ENCODE measurements at places on chromosomes 16 and 17.

DNA sequence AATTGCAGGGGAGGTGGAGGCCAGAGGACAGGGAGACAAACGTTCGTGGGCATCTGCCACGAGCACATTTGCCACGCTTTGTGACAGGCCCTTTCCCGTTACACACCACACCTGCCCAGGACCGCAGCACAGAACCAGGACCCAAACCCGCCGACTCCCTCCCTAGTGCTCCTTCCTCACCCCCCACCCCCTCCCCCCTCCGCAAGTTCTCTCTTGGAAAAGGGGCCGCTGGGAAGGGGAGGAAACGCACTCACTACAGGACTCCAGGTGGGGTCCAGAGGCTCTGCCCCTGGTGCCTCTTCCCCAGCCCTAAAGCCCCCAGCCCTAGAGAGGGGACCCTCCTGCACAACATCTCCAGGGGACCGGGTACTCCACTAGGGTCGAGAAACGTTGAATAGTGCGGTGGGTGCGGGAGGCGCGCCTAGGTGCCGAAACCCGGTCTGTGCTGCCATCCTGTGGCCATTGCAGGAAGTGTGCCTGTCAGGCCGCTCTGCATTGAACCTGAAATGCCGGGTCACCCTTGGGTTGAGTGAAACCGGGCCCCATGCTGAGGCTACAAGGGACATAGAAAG, 21.9 kb upstream of the EIF1 start:
- peak; percentile 77 for DNase-seq

GRCh38 chr17:79702034-79702433, 28.7 kb upstream of the ENPP7 start:
- no peak for DNase-seq

DNA sequence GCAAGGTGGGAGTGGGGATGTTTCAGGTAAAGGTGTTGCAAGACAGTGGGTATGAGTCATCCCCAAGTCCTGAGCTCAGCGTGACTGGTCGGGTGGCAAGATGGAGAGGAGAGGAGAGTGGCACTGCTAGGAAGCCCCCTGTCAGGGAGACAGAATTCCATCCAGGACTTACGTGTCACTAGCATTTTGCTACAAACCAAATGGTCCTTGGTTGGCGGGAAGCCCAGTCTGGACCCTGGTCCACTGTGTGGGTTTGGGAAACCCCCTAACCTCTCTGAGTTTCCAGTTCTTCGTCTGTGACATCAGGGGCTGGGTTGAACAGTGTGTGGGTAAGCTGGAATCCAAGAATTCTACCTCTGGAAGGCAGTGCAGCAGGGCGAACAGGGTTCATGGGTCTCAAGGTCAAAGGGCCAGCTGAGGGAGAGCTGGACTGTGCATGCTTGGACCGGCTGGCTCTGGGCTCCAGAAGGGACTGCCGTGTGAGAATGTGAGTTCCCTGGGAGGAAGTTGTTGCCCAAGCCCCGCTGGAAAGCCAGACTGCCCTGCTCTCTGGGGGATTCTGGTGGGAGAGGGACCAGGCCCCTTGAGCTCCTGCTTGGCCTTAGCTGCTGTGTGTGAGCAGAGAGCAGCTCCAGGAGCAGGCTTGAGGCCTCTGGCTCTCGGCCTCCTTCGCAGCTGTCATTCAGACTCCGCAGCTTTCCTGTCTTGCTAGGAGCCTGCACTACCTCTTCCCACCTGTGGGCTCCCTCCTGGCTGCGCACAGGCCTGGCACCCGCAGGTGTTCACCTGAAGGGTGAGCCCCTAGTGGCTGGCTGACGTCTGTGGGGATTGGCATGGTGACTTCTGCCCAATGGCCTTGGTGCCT, 84.6 kb downstream of the NT5M start:
- no peak for DNase-seq

GRCh38 chr16:55834049-55834448, 1.2 kb upstream of the CES1 start:
- no peak for DNase-seq

GRCh38 chr16:7271486-7271885, 61.2 kb upstream of the RBFOX1 start:
- no peak for DNase-seq

GRCh38 chr17:163514-164098, 17.8 kb downstream of the DOC2B start:
- DNase-seq: no peak

DNA sequence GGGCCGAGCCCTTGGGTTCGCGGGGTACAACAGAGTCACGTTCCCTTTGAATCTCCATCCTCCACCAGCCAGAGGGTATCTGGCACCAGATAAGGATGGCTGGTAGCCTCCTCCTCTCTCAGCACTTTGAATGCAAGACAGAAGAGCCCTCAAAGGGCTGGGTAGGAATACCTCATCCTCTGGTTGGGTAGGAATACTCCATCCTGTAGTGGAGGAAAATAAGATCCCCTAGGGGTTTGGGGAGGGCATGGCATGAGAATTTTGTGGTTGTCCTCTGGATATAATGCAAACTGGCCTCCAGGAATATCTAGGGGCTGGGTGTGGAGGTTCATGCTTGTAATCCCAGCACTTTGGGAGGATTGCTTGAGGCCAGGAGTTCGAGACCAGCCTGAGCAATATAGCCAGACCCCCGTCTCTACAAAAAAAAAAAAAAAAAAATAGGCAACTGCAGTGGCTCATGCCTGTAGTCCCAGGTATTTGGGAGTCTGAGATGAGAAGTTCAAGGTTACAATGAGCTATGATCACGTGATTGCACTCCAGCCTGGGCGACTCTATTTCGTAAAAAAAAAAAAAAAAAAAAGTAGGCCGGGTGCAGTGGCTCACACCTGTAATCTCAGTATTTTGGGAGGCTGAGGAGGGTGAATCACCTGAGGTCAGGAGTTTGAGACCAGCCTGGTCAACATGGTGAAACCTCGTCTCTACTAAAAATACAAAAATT, 2.7 kb downstream of the IGFBP4 start:
- no peak for DNase-seq

GRCh38 chr17:17313350-17313991, 10.3 kb downstream of the NT5M start:
- peak; percentile 33 for DNase-seq

- no peak for DNase-seq
These were observed 11.6 kb upstream of the NTN1 start for GRCh38 chr17:9009737-9010136.

DNA sequence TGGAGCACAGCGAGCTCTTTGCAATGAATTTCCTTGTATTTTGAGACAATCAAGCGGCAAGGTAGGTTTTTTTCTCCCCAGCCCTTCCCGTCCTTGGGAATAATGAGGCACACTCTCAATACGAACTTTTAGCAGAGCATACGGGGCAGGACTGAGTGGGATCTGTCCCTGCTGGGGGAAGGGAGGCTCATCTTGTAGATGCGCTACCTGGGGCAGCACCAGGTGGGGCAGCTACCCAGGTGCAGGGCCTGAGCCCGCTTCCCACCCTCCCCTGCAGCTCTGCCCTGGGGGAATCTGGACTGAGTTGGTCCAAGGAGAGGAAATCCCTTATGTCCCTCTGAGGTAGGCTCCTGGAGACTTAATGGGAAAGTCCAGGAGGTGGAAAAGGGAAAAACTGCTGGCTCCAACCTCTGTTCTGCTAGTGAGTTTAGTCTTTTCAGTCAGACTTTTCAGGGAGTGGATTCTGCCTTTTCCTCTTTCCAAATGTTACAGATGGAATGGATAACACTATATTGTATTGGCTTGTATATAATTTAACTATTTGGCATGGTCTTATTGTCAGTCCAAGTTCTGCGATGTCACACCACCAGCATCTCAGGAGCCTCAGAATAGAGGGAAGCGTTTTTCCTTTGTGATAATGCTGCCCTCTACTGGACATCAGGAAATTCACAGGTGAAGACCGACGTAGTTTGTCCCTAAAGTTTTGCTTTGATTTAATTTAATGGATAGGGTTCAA, 9.6 kb upstream of the CES1 start:
- no peak for DNase-seq

DNA sequence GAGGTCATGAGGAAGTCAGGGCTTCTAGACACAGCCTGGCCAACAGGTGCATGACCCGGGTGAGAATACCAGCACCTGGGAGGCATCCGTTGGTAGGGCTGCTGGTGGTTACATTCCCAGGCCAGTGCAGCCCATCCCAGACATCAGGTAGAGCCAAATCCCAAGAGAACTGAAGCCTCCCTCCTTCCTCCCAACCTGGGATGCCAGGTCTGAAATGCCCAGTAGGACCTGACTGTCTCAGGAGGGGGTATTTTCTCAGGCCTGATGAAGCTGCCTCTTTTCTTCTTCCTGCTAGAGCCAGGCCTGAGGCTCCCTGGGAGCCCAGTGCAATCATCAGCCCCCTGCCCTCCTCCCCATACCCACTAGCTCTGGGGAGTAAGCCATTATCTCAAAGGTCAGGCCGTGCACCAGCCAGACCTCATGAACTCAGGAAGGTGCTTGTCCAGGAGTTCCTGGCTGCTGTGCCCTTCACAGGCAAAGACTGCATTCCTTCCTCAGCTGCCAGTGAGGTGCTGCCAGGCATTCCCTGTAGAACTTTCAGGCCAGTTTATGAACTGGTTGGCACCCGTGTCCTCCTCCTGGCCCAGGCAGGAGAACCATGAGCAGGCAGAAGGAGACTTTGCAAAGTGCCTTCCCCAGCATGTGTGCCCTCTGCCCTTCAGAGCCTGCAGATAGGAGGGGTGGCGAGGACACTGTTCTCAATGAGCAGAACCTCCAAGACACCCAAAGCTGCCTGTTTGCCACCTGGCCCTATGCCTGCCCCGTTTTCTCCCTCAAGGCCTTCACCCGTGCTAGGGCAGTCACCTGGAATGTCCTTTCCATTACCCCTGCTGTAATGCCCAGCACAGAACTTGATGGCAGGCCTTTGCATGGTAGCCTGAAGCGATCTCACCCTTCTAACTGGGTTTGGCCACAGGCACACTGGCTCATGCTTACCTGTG, 7.6 kb downstream of the TBX2 start:
- DNase-seq: no peak

- no peak for DNase-seq
These were observed 183.2 kb downstream of the CYB561 start for GRCh38 chr17:63262751-63263476.

GRCh38 chr17:65039336-65039988, 17.1 kb downstream of the GNA13 start:
- no peak for DNase-seq

Data from stimulated activated CD8-positive, alpha-beta memory T cell treated with anti-CD3 and anti-CD28 coated beads, Interleukin-7, amount 100 ng/mL, for 24 hours (primary cell).